ENCODE measurements at places on chromosomes 1 and 21.
A peak's percentile ranks its signal among the peaks of the same experiment; 100 is the strongest.

DNA sequence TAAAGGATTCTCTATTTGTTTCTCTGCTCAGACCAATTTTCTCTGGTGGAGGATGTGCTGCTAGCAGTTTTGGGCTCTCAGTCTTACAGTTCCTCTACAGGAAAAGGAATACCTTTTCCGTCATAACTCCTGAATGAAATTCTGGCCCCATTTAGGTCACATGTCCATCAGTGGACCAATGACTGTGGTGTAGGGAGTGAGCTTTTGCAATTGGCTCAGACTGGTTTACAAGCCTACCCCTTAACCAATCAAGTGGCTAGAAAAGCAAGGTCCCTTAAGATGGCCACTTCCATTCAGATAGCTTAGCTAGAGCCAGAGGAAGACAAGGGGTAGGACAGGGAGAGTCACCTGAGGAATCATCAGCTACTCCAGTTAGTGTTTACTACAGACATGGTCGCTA is 16.4 kb upstream of the ZNF281 start:
- no peak for DNase-seq

DNA sequence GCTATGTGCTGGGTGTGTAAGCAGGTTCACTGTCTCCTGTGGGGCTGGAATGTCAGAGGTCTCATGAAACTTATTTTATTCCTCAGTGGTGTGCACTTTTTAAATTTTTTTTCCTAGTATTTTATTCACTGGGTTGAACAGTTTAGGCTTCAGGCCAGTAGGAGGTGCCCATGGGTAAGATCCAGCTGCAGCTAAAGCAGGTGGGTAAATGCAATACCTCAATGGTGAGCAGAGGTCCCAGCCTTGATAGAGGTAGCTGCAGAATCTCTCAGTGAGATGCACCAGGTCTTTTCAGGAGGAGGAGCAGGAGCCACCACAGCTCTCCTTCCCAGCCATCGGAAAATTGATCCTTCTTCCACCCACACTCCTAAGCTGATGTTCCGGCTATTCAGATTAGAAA is 12.6 kb upstream of the OR6N2 start:
- no peak for DNase-seq

- no peak for DNase-seq
Measured at GRCh38 chr1:48693180-48693579, 83.5 kb downstream of the BEND5 start.

DNA sequence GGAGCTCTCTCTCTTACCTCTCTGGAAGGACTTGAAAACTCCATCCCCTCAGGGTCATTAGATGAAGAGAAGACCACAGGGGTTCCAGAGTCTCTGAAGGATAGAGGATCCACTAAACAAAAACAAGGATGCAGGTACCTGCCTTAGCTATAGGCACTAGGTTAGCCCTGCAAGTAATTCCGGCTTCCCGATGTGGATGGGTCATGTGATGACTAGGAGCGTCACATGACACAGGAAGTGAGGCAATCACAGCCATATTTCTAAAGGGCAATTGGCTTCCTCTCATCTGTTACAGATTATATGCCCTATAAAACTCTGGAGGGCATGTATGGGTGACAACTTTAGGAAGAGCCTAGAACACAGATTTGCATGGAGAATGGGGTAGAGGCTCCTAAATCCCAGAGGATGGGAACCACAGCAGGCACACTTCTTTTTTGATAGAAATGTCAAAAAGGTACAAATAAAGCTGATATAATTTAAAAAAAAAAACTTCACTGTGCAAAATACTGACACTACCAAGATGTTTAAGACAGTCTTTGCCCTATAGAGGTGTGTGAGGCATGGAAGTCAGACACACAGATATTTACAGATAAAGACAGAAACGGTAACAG is 14.1 kb downstream of the ENTREP3 start:
- peak; percentile 80 for DNase-seq

DNA sequence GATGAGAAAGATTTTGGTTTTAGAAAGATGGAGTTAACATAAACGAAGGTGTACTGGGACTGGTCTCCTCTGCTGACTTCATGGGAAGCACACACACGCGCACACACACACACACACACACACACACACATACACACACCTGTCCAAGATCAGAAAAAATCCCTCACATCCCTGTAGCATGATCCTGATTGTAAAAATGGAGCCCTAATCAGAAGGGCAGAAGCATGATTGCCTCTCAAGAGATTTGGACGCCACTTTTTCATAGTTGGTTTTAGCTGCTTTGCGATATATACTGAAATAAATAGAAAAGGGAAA is 56.5 kb upstream of the LGALS8 start:
- DNase-seq: no peak

- DNase-seq: no peak
Measured at GRCh38 chr1:18929686-18930085, 26.8 kb downstream of the IFFO2 start.

DNA sequence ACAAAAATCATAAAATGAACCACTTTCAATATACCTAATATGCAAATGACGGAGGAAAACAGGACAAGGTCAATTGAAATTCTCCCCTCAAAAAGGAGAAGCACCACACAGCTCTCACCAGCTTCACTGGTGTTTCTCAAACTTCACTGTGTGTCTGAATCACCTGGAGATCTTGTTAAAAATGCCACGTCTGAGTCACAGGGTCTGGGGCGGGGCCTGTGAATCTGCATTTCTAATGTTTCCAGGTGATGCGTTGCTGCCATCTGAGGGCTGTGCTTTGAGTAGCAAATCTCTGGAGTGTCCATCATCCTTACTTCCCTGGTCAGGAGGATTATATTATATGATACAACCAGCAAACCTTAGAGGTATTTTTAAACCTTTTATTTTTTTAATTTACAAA is 9.0 kb downstream of the CLDN19 start:
- DNase-seq: no peak

- DNase-seq: no peak
Measured at GRCh38 chr21:18468790-18469189, 65.2 kb upstream of the TMPRSS15 start.

- DNase-seq: no peak
Measured at GRCh38 chr1:117118137-117118536, 3.4 kb downstream of the TRIM45 start.

DNA sequence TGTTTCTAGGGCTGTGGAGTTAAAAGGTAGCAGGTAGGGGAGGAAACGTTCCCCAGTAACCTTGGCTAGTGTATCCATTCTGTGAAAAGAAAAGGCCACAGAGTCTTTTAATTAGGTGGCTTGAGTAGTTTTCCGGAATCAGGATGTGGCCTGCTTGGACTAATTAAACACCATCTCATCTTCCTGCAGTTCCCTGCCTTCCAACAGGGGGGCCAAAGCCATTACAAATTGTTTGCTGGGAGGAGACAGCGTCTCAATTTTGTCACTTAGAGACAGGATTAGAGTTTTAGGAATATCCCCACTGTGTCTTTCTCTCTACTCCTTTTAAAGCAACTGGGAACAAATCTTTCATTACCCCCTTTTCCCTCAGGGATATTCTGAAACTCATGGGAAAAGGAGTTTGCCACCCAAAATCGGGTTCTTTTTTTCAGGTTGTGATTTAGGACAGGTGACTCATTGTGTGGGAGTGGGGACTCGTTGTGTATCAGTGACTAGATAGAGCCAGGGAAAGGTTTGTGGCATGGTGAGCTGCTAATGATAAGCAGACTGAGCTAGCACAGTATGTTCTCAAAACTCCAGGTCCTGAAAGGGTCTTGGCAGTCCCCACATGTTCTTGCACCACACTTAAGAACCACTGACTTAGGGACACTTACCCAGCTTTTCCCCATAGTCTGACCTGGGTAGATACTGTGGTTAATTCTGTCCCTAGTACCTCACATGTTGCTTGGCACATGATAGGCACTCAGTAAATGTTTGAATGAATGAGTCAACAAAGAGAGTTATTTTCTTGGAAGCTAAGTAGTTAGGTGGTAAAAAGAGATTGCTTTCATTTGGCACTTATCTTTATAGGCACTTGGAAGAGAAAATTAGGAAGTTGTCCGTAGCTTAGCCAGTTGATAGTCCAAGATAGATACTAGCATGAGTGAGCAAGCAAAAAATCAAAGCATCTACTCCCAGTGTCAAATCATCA is 22.5 kb downstream of the INTS3 start:
- DNase-seq: no peak

GRCh38 chr1:112633628-112634027 is 14.0 kb downstream of the CAPZA1 start:
- DNase-seq: no peak

DNA sequence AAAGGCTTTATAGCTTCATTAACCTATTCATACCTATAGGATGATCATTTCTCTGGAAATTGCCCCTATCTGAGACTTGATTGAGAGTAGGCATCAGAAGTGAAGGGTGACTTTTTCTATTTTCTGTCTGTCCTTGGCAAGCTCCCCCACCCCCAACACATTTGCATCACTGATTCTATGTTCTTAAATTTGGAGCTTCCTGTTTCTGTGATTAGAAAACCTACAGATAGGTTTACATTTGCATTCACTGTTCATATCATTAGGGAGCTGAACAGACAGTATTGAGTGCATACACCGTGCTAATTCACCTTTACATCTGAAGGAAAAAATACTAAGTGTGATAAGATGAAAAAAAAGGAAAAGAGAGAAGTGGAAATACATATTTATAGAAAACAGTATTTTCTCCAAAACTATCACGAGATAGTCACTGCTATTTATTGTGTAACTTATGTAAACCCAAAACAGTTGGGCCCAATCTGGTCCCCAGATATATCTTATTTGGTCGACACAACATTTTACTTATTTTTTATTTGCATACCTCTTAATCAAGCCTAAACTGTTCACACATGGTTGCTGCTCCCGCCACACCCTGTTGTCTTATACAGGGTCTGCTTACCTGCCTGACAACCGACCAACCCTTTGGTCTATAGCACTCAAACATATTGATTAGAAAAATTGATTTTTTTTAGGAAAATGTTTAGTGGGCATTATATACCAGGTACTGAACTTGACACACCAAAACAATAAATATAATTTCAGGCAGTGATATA is 218.8 kb downstream of the NTNG1 start:
- no peak for DNase-seq

DNA sequence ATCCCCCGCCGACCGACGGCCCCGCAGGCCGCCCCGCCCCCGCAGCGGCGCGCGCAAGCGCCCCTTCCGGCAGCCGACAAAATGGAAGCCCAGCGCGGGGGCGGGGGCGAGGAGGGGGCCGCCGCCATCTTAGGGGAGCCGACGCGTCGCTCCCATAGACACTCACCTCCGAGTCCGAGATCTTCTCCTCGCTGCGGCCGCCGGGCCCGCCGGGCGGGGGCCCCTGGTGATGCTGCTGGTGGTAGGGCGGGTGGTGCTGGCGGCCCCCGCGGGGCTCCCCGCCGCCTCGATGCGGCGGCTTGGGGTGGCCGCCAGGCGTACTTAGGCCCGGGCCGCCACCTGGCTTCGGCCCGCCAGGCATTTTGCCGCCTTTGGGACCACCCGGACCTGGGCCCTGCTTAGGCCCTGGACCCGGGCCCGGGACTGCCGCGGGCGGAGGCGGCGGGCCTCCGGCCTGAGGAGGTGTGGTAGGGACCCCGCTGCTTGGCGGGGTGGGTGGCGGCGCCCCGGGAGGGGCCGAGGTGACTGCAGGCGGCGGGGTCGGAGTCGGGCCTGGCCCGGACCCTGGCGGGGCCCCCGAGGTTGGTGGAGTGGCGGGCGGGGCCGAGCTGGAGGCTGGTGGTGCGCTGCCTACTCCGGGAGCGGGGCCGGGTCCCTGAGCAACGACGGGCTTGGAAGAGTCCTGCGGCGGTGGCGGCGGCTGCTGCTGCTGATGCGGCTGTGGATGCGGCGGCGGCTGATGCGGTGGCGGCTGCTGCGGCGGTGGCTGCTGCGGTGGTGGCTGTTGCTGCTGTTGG is 691 bp downstream of the SFPQ start:
- DNase-seq: peak; percentile 50

DNA sequence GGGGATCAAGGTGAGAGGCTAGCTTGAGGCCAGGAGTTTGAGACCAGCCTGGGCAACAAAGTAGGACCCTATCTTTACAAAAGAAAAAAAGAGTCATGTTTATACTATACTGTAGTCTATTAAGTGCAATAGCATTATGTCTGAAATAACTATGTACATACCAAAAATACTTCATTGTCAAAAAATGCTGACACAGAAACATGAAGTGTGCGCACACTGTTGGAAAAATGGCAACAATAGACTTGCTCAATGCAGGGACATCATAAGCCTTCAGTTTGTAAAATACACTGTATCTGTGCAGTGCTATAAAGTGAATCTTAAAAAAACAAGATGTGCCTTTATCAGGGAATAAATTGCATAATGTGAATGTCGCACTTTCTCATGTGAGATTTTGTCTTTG is 14.1 kb upstream of the NID1 start:
- DNase-seq: no peak

DNA sequence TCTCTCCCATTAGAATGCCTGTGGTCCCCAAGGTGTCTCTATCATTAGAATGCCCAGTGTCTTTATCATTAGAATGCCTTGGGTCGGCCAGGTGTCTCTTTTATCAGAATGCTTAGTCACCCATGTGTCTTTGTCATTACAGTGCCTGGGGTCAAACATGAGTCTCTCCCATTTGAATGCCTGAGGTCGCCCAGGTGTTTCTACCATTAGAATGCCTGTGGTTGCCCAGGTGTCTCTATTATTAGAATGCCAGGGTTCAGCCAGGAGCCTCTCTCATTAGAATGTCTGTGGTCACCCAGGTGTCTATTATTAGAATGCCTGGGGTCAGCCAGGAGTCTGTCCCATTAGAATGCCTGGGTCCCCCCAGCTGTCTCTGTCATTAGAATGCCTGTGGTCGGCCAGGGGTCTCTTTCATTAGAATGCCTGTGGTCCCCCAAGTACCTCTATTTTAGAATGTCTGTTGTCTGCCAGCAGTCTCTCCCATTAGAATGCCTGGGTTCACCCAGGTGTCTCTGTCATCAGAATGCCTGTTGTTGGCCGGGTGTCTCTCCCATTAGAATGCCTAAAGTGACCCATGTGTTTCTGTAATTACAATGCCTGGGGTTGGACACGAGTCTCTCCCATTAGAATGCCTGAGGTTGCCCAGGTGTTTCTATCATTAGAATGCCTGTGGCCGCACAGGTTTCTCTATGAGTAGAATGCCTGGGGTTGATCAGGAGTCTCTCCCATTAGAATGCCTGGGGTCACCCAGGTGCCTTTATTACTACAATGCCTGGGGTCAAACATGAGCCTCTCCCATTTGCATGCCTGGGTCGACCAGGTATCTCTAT is 57.1 kb downstream of the RNF187 start:
- DNase-seq: no peak

DNA sequence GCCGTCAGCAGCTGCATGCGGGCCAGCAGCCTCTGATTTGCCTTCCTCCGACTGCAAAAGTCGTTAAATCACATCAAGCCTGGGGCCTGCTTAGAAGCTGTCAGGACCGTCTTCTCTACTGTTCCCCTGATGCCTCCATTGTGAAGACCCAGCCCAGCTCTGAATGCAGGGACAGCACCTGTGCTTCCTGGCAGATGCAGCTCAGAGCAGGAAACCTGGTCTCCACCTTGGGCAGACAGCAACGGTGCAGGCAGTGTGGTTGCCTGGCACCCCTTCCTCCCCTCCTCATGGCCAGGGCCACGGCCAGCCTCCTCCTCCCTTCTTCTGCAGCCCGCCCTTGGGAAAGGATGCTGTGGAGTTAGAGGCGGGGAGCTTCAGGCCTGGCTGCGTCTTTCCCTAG is 92.3 kb upstream of the COL6A1 start:
- no peak for DNase-seq

- DNase-seq: peak; percentile 49
Measured at GRCh38 chr1:92485381-92486250, 1.1 kb downstream of the GFI1 start.

Data from HepG2 (cell line).